ENCODE measurements at places on chromosomes 6 and 20.

DNA sequence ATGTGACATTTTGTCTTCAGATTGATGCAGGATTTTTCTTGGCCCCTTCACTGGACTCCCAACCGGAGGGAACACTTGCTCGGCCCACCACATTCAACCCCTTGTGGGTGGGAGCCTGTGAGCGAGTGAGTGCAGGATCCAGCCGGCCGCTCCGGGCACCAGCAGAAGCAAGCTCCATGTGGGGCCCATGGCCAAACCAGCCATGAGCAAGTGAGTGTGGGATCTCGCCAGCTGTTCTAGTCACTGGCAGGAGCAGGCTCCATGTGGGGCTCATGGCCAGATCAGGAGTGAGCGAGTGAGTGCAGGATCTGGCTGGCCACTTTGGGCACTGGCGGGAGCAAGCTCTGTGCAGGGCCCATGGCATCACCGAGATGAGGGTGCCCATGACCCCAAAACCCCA lies 42.6 kb downstream of the OSTM1 start:
- no peak for DNase-seq

- DNase-seq, result no peak
Observed at GRCh38 chr20:3246682-3247081, 7.7 kb upstream of the SLC4A11 start.

DNA sequence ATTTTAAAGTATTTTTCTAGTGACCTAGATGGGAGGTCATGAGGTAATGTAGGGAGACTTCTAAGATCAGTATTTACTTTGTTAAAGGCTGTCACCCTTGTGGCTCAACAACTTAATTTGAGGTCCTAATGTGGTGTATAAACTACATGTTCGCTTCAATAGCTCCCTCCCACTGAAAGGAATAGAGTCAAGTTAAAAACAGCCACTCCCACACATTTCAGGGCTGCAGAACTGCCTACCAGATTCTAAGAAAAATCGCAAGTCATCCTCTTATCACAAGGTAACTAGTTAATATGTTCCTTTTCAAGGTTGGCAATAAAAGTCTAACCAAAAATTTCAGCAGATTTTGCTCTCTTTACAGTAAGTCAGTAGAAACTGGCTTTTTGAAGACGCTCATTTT lies 15.1 kb downstream of the GSTA1 start:
- no peak for DNase-seq

- DNase-seq, result no peak
Observed at GRCh38 chr20:35121186-35121585, 25.9 kb downstream of the EDEM2 start.

GRCh38 chr6:17994019-17994418 lies 6.6 kb upstream of the KIF13A start:
- DNase-seq, result no peak

GRCh38 chr20:55684578-55684977 lies 320.7 kb downstream of the CBLN4 start:
- DNase-seq, result no peak
